ENCODE measurements at places on chromosomes 1 and 21.
A peak's percentile ranks its signal among the peaks of the same experiment; 100 is the strongest.

DNA sequence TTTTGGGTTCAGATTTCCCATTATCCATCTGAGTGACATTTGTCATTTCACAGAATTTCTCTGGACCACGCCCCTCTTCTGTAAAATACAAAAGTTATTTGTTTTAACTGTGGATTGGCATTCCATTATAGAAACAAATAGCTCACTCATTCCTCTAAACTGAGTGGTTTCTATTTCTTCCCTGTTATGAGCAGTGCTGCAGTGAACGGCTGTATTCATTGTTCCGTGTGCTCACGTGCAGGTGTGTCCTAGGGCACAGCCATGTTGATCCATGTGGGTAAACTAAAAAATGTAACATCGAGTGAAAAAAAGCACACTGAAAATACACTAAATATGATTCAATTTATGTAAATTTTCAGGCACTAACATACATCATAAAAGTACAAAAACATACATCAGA is 27.0 kb upstream of the IL12RB2 start:
- DNase-seq: no peak

GRCh38 chr1:29812408-29813135 is 576.2 kb downstream of the PTPRU start:
- no peak for DNase-seq

- DNase-seq: no peak
These were observed 41.4 kb upstream of the LMX1A start for GRCh38 chr1:165397944-165398343.

- no peak for DNase-seq
These were observed 11.5 kb upstream of the C1orf105 start for GRCh38 chr1:172408958-172409357.

- DNase-seq: peak; percentile 46
These were observed 72.9 kb downstream of the IVNS1ABP start for GRCh38 chr1:185244015-185244747.

DNA sequence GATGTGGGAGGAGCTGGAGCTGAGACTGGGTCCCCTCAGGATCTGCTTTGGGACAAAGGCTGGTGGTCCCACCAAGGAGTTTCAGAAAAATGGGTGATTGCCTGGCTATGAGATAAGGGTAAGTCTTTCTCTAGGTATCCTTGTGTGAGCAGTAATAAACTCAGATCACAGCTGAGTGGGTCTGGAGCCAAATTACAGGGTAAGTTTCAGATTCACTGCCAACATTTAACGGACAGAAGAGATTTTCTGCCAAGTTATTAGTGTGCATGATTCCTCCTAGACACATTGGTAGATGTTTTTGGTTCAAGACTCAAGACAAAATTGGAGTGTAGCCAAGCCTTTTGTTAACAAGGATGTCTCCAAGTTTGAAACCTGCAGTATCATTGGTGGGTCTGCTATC is 7.5 kb downstream of the CD1B start:
- no peak for DNase-seq

DNA sequence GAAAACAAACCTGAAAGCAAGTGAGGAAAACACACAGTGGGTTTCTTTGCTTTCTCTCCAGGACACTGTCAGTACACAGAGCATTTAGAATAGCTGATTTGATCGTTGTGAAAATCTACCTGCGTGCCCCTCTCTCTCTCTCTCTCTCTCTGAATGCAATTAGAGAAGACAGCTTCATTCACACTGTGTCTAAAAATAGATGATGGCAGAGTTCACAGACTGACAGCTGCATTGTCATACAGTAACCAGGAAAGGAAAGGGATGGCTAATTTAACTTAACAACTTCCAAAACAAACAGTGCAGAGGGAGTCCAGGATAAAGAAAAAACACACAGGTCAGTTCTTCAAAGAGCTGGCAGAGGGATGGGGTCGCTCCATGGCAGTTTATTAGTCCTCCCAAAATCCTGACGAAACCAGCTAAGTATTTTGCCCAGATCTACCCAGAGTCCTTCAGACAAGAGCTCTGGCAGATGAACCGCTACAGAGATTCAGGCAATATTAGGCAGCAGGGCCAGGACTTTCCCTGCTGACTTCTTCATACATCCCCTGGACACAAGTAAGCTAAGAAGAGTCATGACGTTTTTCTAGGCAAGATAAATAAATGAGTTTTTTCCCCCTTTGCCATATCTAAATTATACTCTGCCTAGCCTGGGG is 58.9 kb downstream of the WLS start:
- DNase-seq: peak; percentile 74

DNA sequence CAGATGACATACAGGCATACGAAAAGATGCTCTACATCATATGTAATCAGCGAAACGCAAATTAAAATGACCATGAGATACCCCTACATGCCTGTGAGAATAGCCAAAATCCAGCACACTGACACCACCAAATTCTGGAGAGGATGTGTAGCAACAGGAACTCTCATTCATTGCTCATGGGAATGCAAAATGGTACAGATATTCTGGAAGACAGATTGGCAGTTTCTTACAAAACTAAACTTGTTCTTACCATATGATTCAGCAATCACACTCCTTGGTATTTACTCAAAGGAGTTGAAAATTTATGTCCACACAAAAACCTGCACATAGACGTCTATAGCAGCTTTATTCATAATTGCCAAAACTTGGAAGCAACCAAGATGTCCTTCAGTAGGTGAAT is 52.6 kb downstream of the TM2D1 start:
- no peak for DNase-seq

DNA sequence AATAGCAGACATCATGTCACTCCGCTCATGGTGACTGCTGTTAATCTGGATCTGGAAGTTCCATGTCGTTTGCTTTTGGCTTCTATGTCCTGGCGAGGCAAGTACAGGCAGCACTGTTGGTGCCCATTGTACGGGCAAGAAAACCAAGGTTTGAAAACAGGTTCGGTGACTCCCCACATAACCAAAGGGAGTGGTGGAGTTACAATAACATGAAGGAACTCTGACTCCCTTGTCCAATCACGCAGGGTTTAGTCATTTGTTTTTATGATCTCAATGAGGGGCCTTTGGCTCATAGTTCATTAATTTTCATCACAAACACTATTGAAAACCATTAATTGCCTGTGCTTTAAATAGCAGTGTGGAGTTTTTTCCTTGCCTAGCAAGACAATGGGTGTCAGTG is 82.9 kb upstream of the SSX2IP start:
- no peak for DNase-seq

DNA sequence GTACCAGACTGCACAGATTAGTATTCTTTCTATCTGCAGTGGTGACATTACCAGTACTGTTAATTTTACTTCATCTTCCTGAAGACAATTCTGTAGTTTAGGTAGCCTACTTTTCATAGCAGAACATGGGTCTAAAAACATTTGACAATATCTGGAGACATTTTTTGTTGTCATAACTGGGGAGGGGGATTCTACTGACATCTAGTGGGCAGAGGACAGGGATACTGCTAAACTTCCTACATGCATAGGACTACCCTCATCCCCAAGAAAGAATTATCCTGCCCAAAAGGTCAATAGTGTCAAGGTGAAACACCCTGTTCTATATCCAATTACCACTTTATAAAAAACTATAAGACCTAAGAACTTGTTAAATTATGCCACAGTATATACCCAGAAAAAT is 3.4 kb upstream of the ARHGAP29 start:
- DNase-seq: no peak

DNA sequence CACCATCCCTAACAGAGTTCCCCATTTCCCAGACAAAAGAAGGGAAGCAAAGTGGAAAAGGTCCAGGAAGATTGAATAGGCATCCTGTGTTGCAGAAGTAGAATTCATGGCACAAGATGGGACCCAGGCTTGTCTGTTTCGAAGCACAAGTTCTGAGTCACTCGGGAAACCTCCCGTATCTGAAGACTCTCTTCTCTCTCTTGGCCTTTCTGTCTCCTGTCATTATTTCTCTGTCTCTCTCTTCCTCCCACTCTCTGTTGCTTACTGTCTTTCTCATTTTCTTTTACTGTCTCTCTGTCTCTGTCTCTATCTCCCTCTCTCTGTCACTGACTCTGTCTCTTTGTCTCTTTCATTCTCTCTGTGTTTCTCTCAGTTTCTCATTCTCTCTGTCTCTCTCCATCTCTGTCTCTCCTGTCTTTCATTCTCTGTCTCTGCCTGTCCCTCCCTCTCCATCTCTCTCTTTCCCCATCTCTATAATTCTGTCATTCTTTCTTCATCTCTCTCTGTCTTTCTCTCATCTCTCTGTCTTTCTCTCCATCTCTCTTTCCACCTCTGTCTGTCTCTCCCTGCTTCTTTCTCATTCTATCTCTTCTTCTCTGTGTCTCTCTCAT is 23.7 kb downstream of the RNF187 start:
- no peak for DNase-seq

All from kidney glomerular epithelial cell (primary cell).